CD4-positive, alpha-beta T cell treated with Interleukin-15 for 4 hours (primary cell): ENCODE measurements at places on chromosomes 4 and X.

GRCh38 chr4:99536271-99536670, 25.4 kb downstream of the C4orf17 start:
- no peak for DNase-seq

GRCh38 chrX:128078545-128078944, 26.3 kb upstream of the ACTRT1 start:
- DNase-seq, result no peak

GRCh38 chrX:107849747-107850421, 24.2 kb downstream of the MID2 start:
- no peak for DNase-seq

- DNase-seq, result no peak
Measured at GRCh38 chr4:71941001-71941400, 90.8 kb upstream of the NPFFR2 start.

- no peak for DNase-seq
Measured at GRCh38 chrX:64428371-64428770, 33.1 kb upstream of the MTMR8 start.

DNA sequence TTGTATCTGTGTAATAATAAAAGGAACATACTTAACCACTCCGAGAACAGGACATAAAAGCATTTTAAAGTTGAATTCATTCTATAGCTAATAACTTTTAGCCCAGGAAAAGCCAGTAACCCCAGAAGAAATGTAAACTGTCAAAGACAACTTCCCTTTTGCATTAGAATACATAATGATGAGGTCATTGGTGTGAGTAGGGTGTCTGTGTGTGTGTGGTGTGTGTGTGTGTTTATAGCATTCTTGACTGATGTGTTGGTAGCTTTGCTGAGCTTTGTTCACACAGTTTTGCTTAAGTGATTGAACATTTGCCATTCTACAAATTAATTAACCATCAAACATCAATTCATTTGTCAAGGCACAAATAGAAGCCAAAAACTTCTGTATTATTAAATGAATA, 559.6 kb downstream of the ARAP2 start:
- DNase-seq, result no peak

DNA sequence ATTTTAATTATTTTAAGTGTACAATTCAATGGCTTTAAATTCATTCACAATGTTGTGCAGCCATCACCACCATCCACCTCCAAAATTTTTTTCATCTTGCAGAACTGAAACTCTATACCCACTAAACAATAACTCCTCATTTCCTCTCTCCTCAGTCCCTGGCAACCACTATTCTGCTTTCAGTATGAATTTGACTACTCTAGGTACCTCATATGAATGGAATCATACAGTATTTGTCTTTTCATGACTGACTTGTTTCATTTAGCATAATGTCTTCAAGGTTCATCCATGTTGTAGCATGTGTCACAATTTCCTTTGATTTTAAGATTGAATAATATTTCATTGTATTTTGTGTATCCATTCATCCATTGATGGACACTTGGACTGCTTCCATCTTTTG, 46.9 kb downstream of the KIF4A start:
- no peak for DNase-seq

DNA sequence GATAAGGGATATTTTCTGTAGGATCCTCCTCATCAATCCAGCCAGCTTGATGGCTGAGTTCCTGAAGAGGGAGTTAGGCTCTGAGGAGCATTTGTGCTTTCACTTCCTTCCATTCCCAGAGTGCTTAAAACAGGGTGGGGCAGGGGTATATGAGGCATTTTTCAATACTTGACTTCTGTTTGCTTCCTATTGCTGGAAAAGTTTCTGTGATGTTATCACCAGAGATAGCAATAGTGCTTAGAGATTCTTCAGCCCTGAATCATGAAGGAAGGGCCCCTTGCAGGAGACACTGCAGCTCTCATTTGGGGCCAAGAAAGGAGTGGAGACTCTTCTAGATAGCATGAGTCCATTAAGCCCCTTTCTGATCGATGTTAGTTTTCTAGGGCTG, 166.7 kb upstream of the RPS6KA3 start:
- no peak for DNase-seq

DNA sequence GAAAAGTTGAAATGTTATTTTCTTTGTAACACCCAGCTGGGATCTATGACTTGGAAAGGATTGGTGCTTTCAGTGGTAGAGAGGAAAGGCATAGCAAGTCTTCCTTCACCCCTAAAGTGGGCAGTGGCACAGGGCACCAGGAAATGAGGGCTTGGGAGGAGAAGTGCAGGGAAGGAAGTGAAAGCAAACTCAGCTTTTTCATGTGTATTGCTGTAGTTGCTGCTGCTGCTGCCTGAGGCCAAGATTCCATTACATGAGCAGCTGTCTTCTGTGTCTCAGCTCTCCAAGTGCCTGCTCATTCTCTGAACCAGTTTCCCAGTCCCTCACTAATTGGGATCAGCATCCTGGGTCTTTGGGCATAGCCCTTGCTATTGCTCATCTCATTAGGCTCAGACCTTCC, 2.6 kb downstream of the HCCS start:
- no peak for DNase-seq

DNA sequence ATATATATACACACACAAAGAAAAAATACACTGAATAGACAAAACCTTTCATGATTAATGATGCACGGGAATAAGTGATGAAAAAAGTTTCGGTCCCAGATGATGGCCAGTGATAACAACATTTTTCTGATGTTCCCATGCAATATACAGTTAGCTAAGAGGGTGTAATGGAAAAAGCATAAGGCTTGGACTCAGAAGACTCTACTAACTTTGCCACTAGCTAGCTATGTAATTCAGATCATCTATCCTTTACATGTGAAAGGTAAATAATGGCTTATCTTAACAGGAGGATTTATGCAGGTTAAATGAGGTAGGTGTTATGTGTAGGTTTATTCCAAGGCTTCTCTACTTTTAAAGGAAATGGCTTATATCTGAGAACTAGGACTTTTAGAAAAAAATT, 4.3 kb downstream of the RPS3A start:
- DNase-seq, result no peak

DNA sequence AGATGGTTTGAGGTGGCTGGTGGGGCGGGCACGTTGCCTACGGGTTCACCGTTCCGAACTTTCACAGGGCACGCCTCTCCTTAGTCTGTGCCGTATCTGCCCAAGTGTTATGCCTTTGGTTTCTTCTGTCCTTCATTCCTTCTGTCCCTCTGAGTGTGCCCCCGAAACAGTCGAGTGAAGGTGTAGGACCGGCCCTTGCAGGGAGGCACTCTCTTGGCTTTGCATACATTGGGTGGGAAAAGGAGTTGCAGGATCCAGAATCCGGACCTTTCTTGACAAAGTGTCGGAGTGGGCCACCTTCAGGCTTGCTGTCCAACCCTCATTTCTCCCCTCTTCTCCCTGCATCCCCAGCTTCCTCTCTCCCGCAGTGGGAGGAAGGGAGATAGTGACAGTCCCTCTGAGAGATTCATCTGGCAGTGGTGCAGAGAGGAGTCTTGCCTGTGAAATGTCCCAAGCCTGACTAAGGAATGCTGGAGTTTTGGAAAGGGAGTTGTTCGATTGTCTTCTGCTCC, 569 bp downstream of the ARFIP1 start:
- no peak for DNase-seq

DNA sequence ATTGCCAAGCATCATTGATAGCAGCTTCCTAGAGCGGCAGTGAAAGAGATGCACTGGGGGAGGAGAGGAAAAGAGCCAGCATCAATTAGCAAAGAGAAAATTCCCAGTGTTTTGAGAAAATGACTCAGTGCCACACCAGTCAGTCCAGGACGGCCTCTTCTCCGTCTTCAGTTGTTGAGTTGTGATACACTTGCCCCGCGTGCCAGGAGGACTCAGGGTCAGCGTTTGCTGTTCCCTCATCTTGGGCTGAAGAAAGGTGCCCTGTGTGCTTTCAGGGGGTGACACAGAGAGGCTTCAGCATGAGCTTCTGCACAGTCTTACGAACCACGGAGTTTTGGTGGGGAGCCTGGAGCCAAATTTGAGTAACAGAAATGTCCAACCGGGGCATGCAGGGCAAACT, 82.3 kb downstream of the GPR143 start:
- no peak for DNase-seq

DNA sequence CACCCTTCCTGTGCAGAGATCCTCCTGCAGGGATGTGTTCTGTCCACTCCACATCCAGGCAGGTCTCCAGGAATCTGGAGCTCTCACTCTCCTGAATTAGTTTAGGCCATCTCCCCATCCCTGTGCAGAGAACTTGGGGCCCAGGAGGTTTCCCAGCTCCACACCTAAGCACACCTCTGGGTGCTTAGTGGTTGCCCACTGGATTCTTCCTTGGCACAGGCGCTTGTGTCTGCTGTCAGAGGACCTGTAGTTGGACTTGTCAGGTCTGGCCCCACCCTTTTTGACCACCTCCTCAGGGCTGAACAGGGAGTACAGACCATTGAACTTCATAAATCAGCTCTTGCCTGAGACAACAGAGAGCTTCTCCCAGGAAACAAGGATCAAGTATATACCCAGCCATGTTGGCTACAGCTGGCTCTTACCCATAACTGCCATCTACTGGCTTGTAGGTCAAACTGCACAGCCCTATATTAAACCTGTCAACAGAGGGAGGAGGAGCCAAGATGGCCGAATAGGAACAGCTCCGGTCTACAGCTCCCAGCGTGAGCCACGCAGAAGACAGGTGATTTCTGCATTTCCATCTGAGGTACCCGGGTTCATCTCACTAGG, 275.5 kb downstream of the PPARGC1A start:
- DNase-seq, result no peak

DNA sequence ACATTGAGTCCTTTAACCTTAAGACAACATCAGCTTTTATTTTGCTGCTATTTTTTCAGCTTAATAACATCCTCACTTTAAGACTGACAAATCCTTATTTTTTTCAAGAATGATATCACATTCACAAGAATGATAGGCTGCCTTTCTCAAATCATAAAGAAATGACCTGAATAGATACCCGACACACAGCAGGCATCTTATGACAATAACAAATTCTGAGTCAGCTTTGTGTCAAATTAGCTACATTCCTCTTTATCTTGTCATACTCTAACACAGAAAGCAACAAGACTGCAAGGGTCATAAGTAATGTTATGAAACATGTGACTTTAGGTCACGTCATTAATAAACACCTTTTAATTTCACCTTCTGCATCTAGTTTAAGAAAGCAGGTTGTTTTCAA, 2387.6 kb downstream of the PCDH7 start:
- no peak for DNase-seq

DNA sequence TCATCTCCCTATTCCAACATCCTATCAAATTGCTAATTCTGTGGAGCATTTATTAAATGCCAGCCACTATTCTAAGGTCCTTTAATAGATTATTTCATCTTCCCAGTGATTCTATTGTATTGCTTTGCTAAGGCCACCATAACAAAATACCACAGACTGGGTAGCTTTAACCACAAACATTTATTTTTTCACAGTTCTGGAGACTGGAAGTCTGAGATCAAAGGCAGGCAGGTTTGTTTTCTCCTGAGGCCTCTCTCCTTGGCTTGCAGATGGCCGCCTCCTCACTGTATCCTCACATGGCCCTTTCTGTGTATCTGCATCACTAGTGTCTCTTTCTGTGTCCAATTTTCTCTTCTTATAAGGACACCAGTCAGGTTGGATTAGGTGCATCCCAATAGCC, 64.5 kb downstream of the CPE start:
- no peak for DNase-seq

DNA sequence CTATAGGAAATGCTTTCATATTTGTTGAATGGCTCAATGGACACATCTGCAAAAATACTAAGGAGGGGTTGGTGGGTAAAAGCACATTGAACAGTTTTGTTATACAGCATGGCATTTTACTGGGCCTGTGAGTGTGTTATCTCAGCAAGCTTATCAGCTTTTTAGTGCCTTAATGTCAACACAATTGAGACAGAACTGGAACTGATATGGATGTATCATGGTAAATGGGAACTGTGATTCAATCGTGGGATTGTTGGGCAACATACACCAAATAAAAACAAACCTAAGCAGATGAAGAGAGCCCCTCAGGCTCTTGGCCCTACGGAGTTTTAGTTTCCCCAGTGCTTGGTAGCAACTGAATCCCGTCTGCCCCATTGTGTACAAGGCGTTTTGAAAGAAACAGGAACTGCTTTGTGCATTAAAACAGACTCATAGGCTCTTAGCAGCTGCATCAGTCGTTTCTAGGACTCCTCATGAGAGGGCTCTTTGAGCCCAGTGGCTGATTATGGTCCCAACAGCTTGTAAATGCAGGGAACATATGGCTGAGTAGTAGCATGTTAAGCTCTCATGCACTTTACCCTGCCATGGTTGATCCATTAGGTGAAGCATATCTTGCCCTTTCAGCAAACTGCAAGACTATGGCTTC, 7.3 kb downstream of the GPR119 start:
- DNase-seq, result no peak

DNA sequence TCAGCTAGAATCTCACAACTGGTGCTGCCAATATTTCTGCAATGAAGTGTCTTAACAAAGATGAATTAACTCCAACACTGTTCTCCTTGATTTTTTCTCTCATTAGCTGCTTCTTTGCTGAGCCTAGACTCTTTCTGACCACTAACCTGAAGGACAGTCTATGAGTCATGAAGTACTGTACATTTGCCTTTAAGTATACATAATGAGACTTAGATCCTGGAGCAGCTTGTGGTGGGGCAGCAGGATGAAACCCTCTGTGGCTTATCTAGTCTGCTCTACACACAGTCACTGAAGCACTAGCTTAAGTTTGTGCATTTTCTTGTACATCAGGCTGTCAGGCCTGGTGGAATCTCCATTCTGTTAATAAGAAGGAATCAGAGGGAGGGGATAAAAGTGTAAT, 307.4 kb upstream of the SMIM31 start:
- no peak for DNase-seq

GRCh38 chrX:133191739-133192039, 26.5 kb downstream of the TFDP3 start:
- DNase-seq, result no peak

DNA sequence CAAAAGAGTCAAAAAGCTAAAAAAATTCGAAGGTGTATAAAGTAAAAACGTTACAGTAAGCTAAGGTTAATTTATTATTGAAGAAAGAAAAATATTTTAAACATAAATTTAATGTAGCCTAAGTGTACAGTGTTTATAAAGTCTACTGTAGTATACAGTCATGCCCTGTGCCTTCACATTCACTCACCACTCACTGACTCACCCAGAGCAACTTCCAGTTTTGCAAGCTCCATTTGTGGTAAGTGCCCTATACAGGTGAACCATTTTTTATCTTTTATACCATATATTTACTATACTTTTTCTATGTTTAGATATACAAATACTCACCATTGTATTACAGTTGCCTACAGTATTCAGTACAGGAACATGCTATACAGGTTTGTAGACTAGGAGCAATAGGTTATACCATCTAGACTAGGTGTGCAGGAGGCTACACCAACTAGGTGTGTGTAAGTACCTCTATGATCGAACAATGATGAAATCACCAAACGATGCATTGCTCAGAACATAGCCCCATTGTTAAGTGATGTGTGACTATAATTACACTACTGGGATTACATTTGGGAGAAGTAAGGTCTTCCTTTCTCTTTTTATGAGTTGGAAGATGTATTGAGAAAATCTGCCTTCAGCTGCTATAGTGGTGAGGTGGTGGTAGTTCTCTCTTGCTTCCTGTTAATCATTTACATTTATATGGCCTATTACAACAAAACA, 27.2 kb downstream of the TMSB4X start:
- DNase-seq, result peak; percentile 51

GRCh38 chr4:125016892-125017299, 297.9 kb upstream of the FAT4 start:
- no peak for DNase-seq
